ENCODE measurements at places on chromosomes 16 and 17.

GRCh38 chr17:27596096-27596495 lies 34.9 kb upstream of the LGALS9 start:
- no peak for DNase-seq

- DNase-seq: no peak
These were observed 33.1 kb downstream of the PMP22 start for GRCh38 chr17:15231851-15232516.

DNA sequence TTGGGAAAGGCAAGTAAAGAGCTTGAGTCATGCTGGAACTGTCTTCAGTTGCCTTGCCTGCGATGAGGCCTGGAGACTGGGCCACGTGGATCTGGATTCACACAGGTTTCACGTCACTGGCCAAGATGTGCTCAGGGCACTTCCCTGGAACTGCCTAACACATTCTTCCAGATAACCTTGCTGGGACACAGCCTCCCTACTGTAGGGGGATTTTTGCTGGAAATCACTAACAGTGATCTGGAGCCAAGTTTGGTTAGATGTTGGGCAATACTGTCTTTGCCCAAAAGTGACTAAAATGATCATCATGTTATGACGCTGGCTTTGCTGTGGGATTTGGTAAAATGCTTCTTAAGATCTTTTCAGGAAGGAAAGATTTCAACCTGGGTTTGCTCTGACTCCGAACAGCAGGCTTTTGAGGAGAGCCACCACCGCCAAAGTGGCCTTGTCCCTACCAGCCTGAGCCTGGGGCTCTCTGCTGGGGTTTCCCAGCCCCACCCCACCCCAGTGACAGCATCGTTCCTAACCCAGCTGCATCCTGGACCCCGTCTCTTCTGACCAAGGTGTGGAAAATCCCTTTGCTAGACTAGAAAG lies 14.7 kb downstream of the C1QTNF1 start:
- DNase-seq: no peak

DNA sequence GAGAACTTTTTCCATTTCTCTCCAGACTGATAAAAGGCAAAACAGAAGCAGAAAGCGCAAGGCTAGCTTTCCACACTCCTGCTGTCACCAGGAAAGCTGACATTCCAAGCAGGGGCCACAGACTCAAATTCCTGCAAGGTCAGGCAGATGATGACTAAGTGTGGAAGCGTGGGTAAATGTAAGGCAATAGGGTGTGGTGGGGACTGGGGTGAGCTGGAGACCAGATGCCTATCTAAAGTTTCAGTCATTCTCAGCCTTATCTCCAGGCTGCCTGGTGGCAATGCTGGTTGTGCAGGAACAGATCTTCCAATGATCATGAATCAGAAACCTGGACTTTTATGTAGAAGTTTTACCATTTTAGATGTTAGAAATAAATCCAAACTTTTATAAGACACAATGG lies 224.1 kb downstream of the GSG1L start:
- no peak for DNase-seq

- DNase-seq: no peak
These were observed 22.2 kb downstream of the TEX2 start for GRCh38 chr17:64240741-64241347.

DNA sequence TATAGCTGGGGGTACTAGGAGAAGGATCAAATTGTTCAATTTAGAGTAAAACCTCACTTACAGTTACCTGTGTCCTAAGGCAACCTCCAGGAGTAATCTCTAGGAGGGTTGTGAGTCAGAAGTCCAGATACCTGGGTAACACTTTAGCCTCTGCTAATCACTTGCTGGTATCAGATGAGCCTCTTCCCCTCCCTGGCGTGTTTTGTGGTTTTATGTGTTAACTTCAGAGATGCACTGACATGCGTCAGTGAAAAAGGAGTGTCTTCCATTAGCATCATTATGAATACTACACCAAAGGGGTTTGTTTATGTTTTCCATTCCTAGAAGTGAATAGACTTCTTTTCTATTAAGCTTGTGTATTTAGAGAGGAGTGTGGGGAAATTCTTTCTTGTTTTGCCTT lies 208.2 kb downstream of the FTO start:
- DNase-seq: no peak

DNA sequence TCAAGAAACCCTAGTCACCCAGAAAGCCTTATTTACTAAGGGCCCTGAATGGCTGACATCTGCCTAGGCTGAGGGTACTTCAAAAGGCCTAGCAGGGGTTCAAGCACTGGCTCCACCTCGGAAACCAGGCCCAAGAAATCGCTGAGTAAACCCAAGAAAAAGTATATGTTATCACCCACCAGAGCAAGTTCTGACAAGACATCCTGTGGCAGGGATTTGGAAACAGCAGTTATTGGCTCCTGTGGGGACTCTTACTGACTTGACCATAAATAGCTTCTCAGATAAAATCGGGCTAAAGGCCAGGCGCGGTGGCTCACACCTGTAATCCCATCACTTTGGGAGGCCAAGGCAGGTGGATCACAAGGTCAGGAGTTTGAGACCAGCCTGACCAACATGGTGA lies 12.2 kb downstream of the ATP6V0D1 start:
- DNase-seq: no peak

- DNase-seq: no peak
These were observed 51.5 kb downstream of the ENGASE start for GRCh38 chr17:79126139-79126538.

GRCh38 chr17:29124925-29125273 lies 55.3 kb downstream of the MYO18A start:
- no peak for DNase-seq

DNA sequence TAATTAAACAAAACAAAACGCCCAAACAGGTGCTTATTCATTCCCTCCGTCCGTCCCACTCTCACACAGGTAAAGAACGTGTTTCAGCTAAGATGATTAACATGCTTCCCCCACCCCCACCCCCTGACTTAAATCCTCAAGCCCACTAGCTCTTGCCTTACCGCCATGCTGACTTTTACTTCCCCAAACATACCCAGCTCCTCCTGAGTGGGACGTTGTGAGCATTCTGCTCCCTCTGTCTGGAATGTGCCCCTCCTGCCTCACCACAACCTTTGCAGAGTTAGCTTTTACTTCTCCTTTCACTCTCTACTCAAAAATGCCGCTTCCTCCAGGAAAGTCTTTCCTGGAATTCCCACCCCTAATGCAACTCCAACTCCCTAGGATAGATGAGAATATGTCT lies 774.0 kb upstream of the RBFOX1 start:
- DNase-seq: no peak

GRCh38 chr17:5893741-5894140 lies 176.4 kb upstream of the WSCD1 start:
- no peak for DNase-seq

DNA sequence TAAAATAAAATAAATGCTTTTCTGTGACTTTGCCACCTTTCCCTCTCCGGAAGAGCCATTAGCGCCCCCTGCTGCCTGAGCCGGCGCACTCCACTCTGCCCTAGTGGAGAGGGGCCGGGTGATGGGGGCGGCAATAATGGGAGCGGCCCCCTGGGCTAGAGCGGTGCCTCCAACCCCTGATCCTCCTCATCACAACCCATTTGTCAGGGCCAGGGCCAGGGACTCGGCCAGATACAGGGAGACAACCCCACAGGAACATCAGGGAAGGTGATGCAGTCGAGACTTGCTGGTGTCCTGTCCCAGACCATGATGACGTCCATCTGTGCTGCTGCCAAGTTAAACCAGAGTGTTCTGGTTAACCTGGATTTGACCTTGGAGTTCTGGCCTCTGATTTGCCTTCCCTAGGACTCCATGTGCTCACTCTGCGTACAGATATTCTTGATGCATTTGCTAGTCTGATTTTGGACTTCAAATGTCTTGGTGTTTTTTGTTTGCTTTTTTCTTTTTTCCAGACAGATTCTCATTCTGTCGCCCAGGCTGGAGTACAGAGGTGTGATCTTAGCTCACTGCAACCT lies 46.1 kb upstream of the BPTF start:
- DNase-seq: no peak

- peak; percentile 78 for DNase-seq
These were observed 4.6 kb downstream of the TGFB1I1 start for GRCh38 chr16:31476303-31477219.

DNA sequence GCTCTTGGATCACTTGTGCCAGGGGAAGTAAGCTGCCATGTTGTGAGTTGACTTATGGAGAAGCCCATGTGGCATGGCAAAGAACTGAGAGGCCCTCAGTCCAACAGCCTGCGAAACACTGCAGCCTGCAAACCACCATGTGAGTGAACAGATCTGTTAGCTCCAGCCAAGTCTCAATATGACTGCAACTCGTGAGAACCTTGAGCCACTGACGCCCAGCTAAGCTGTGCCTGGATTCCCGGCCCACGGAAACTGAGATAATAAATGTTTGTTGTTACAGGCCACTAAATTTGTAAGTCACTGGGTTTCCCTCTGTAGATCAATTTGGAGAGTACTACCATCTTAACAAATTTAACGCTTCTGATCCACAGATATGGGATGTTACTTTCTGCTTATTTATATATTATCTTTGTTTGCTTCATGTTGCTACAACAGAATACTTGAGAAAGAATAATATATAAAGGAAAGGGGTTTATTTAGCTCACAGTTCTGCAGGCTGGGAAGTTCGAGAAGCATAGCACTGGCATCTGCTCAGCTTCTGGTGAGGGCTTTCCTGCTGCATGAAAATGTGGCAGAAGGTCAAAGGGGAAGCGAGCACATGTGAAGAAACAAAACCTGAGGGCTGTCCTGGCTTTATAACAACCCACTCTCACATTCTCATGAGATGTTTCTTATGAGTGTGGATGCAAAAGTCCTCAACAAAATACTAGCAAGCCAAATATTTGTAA lies 29.4 kb upstream of the ATP2A3 start:
- DNase-seq: no peak

GRCh38 chr17:48549281-48549630 lies 4.3 kb upstream of the HOXB2 start:
- no peak for DNase-seq

DNA sequence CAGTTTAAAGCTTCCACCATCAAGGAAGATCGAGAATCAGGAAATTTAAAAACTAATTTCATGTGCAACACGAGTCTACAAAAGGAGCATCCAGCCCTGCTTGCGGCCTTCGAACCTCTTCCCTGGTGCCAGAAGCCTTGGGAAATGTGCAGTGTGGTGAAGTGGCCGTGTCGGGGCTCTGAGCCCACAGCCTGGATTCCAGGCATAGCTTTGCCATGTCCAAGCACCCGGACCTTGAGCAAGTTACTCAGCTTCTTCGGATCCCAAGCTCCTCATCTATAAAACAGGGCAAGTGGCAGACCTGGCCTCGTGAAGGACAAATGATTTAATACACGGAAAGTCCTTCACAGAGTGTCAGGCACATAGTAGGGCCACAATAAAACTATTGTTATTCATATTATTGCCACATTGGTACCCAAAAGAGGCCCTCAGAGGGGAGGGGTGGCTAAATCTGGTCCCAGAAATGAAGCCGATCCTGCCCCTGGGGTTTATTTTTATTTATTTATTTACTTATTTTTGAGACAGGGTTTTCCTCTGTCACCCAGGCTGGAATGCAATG lies 34.8 kb downstream of the COTL1 start:
- no peak for DNase-seq

DNA sequence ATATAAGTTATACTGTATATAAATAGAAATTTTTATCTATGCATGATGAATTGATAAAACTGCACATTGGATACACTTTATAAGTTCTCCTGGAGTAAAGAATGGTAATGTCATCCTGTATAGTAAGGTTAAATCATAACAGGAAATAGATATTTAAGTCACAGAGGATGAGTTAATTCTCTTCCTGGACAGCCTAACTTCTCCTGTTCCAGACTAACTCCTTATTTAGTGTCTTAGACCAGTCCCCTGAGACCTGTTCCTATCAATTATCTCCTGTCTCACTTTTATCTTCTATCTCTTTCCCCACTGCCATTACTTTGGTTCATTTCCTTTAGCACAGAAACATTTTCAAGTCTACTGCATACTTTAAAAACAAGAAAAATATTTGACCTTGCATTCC lies 46.5 kb downstream of the SSH2 start:
- DNase-seq: no peak

DNA sequence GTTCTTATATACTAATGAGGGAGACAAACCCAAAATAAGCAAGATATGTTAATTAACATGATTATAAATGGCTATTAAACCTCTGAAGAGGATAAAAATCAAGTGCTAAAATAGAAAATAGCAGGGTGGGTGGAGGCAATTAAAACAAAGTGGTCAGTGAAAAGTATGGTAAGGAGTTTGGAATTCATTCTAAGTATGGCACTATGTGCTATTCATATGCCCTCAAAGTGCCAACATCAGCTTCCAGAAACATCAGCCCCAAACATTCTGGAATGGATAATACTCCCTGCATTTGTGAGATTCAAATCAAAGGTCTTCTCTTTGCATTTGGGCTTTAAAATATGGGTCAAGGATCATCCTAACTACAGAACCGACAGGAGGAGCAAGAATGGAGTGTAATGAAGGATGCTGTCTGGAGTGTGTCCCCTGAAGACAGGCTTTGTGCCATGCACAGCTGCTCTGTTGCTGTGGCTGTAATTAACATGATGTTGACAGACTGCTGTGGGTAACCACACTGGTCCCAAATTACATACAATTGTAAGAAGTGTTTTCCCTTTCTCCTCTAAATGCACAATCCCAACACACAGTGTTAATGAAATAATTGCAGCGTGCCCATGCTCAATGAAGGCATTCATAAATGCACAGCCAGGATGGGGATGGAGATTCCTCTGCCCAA lies 93.1 kb downstream of the VAT1L start:
- DNase-seq: no peak

DNA sequence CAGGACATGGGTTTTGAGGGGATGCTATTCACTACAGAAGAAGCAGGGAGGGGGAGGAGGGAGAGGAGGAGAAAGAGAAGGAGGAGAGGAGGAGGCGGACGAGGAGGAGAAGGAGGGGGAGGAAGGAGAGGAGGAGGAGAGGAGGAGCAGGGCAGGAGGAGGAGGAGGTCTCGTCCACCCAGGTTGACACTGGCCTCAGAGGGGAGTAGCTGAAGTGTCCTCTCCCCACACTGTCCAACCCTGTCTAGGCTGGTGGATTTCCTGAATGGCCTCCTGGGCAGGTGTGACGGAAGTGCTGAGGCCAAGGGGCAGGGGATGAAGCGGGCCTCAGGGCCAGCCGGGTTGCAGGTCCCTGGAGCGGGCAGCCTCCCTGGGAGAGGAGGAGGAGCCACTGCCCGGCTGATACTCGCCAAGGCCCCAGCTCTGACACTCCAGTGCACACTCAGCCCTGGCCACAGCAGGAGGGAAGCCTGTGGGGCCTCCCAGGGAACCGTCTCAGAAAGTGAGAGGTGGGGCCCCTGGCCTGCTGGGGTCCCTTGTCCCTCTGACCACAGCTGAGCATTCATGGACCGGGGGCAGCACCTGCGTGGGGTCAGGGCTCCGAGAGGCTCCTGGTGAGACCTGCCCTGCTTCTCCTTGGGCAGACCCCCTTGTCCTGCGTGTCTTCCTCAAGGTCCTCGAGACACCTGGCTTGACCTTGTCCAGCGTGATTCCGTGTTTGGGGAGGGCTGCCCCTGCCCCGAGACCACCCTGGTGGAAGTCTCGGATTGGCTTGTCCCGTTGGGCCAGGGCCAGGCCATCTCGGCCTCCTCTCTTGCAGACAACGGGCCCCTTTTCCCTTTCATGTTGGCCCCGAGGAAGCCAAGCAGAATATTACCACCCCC lies 200.6 kb upstream of the CIBAR2 start:
- no peak for DNase-seq

Measured in stimulated activated CD4-positive, alpha-beta T cell treated with anti-CD3 and anti-CD28 coated beads, Interleukin-1b, Interleukin-23, amount 100 ng/mL, for 1 hour (primary cell).